Stimulated activated CD8-positive, alpha-beta memory T cell treated with anti-CD3 and anti-CD28 coated beads, Interleukin-4, amount 100 ng/mL, for 1 hour (primary cell): ENCODE measurements at places on chromosomes 11 and 22.

- no peak for DNase-seq
These were observed 234.5 kb downstream of the NXPE2 start for GRCh38 chr11:114912826-114913225.

GRCh38 chr11:35559949-35560348 lies 34.5 kb upstream of the PAMR1 start:
- no peak for DNase-seq

GRCh38 chr22:42939451-42939881 lies 75.5 kb downstream of the PACSIN2 start:
- DNase-seq, result no peak

DNA sequence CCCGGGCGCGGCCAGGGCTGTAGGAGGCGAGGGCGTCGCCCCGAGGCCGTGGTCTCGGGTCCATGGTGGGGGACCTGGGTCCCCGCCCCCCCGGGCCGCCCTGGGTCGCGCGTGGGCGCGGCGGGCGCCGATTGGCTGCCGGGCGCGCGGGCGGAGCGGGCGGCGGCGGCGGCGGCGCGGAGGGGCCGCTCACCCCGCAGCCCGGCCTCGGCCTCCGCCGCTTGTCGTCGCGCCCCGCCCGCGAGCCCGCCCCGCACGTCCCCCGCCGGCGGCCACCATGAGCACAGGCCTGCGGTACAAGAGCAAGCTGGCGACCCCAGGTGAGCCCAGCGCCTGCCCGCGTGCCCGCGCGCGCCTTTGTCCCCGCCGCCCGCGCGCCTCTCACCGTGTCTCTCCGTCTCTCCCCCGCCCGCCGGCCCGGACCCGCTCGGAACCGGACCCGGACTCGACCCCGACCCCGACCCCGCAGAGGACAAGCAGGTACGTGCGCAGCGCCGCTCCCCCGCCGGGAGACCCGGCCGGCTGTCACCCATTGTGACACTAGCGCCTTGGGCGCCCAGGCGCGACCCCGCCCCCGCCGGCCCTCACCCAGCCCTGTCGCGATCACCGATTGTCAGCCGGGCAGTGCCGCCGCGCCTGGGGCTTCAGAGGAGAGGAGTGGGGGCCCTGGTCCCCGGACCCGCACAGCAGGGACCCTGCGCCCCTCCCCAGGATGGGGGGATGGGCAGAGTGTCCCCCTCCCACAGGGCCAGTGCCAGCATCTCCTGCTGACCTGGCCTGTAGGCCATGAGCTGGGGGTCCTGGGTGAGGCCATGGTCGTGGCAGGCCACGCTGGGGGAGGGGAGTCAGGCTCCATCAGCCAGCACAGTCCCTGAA lies at the start of gene SEPTIN5:
SEPTIN5 (plus strand) TSS at position 192 of the 876 bp plus-strand sequence; CDS start at position 278, 86 bp downstream.
- no peak for DNase-seq

DNA sequence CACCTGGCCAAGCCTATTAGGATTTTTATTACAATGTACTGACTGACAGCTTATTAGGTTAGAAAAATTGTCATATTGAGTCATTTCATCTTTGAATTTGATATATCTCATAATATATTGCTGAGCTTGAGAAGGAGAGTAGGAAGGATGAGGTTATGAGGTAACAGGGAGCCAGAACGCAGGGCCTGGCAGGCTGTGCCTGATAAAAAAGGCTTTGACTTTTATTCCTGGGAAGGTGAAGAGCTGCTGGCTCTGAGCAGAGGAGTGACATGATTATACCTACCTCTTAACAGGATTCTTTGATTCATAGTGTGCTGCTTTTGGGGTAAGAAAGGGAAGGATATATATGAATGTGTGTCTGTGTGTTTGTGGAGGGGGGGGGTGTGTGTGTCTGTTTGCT lies 70.9 kb downstream of the SFI1 start:
- no peak for DNase-seq
